ENCODE measurements at places on chromosomes 1 and 21. TPM values are rescaled to one million over a fixed set of nuclear protein-coding genes. Genes with fewer than 3 reads are reported as not detected.

Gene ZNF326
- 34.4 TPM for total RNA-seq

- DNase-seq, result no peak
Observed at GRCh38 chr1:184260382-184260781, 126.4 kb upstream of the C1orf21 start.

DNA sequence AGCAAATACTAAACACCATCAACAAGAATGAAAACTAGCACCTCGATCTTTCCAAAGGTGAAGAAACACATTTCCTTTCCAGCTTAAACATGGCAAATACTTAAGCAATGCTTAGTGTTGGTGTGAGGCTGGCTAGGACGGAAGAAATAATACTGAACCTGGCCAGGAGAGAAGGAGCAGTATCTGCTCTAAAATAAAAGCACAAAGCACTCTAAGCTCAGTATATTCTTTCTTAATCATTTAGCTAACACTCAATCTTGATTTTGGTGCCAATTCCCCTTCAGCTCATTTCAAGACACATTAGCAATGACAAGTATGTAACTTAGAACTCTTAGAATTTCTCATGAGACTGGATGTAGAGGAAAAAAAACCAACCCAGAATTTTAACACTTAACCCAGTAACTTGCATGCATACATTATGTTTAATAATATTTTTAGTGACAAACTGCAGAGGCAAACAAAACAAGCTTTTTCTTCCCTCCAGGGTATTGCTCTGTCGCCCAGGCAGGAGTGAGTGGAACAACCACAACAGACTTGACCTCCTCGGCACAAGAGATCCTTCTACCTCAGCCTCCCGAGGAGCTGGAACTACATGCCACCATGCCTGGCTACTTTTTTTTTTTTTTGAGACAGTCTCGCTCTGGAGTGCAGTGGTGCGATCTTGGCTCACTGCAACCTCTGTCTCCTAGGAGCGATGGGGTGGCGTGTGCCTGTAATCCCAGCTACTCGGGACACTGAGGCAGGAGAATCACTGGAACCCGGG lies 54.3 kb downstream of the DEGS1 start:
- DNase-seq, result no peak

DNA sequence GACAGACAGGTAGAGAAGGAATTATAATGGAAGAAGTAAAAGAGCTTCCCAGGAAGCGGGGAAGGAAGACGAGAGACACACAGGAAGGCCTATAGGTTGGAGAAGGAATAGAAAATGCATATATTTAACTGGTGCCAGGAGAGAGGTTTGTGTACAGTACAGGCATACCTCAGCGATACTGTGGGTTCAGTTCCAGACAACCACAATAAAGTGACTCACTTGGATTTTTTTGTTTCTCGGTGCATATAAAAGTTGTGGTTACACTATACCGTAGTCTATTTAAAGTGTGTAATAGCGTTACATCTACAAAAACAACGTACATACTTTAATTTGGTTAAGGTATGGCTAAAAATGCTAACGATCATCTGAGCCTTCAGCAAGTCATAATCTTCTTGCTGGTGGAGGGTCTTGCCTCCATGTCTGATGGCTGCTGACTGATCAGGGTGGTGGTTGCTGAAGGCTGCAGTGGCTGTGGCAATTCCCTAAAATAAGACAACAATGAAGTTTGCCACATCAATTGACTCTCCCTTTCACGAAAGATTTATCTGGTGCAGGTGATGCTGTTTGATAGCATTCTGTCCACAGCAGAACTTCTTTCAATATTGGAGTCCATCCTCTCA lies 16.0 kb downstream of the YARS1 start:
- DNase-seq, result no peak

Gene S100A5
- total RNA-seq, result not detected

DNA sequence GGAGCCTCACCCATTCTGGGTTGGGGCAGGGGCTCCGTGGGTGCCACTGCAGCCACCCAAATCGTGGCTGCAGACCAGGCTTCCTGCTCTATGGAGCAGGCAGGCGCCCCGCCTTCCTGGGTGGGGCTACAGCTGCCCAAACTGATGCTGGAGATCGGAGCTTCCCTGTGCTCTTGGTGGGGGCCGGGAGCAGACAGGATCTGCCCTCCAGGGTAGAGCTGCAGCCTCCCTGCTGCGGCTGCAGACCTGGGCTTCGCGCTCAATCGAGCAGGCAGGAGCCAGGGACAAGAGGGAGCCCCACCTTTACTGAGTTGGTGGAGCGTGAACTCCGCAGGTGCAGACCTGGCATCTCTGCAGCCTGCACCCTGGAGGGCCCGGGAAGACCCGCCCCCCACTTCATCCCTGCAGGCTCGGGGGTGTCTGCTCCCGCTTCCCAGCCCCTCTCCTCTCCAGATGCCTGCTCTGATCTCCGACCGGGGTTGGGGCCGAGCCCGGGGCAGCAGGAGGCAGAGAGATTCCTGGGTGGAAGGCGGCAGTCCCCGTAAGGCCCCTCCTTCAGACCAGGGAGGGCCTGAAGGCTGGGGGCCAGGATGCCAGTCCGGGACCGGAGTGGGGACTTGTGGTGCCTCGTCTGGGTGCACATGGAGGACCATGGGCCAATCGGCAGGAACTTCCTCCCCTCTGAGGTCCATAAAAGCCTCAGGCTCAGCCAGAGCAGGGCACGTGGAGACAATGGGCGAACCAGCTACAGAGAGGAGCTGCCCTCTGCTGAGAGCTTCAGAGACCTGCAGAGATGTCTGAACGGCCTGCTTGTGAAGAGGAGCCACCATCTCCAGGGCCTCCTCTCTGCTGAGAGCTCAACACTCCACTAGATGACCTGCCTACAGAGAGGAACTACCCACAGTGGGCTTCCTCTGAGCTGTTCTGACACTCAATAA lies 359.3 kb downstream of the SMYD3 start:
- no peak for DNase-seq

GRCh38 chr1:92993581-92993980 lies 32.3 kb upstream of the DIPK1A start:
- DNase-seq, result no peak

GRCh38 chr1:248277876-248278275 lies at the start of gene OR2T33:
Gene OR2T33, minus strand, starts transcription at chr1:248277976. Its CDS starts 4,162 bp downstream, at chr1:248273814.
- DNase-seq, result no peak

DNA sequence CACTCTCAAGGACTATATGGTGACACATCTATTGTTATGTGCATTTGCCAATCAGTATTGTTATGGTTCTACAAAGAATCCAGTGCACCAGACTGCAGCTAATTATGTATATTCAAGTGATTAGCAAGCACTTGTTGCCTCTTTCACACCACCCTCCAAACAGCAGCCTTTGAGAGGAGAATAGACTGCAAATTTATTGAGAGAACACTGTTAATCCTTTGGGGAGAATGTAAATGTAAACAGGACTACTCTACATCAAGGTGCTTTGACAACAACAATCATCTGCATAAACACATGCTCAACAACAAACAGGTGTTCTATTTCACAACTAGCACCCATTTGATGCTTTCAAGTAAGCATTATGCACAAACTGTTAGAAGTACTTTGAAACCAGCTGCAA lies 117.4 kb downstream of the AKT3 start:
- no peak for DNase-seq

GRCh38 chr1:45730780-45731319 lies 19.6 kb downstream of the IPP start:
- DNase-seq, result no peak

- no peak for DNase-seq
Observed at GRCh38 chr1:248905662-248906008, 400 bp upstream of the PGBD2 start.

Gene GUCA2A
- total RNA-seq, result not detected

DNA sequence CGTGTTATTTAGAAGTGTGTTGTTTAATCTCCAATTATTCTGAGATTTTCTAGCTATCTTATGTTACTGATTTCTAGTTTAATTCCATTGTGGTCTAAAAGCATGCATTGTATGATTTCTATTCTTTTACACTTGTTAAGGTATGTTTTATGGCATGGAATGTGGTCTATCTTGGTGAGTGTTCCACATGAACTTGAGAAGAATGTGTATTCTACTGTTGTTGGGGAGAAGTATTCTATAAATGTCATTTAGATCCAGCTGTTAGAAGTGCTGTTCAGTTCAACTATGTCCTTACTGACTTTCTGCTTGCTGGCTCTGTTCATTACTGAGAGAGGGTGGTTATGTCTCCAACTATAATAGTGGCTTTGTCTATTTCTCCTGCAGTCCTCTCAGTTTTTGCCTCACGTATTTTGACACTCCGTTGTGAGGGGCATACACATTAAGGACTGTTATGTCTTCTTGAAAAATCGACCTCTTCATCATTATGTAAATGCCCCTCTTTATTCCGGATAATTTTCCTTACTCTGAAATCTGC lies 12.0 kb upstream of the PLA2G5 start:
- DNase-seq, result peak; percentile 17

DNA sequence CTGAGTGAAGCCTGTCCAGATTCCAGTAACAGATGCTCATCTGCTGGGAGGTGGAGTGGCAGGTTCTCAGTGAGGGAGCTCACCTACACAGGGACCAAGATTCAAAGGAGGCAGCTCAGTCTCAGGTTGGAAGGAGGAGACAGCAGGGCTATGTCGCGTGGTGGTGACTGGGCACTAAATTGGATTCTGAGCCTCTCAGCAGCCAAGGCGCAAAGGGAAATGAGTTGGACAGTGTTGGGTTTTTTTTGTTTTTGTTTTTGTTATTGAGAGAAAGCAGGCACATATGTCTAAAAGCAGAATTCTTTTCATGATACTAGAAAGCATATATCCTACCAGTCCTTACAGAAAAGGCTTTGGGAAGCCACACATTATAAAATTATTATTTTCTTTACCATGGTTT lies 26.2 kb downstream of the UMODL1 start:
- no peak for DNase-seq

Gene ST3GAL3
- total RNA-seq, result 29.6 TPM

Gene SELP
- 6.4 TPM for total RNA-seq

DNA sequence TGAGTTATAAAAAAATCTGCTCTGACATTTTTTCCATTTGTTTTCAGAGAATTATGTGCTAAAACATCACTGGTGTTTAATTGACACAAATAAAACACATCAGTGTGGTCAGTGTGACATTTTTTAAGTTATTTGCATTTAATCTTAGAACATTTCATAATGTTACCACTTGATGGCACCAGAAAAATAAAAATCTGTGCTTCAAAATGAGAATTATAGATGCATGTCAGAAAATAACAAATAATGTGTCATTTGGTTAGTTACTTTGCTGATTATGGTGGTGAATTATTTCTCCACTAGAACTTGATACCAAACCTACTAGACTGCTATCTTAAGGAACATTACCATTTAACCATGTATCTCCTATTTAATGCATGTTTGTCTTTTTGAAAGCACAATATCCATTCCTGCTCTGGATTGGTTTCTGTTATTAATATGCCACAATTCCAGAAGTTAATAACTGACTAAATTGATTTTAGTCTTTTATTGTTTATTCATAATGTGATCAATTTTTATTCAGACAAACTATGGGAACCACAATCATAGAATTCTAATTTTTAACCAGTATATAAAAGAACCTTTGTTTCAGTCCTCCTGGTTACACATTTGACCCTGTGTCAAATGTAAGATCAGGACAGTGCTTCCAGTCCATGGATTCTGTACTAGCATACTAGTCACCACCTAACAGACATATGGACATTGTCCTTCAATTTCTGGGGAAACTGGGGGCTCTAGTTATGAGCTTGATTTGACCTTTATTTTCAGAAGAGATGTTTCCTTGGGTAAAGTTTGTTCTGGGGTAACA lies 81.0 kb downstream of the RPS6KC1 start:
- no peak for DNase-seq

DNA sequence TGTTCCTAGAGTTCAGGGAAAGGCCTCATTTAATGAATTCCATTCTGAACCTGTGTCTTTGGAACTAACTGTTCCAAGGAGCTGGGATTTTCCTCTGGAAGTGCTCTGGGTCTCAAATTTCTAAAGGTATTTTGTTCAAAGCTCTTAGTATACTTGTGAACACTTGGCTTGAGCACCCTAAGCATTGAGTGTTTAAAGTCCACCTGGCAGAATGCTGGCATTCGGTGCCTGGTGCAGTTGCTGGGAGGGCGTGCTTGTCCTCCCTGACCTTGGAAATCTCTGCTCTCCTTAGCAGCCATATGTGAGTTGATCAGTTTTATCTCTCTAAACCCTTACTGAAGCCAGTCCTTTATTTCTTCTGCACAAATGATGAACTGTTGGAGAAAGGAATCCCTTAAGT lies 3.0 kb downstream of the MTARC2 start:
- no peak for DNase-seq

- no peak for DNase-seq
Observed at GRCh38 chr1:27027575-27028250, 15.1 kb upstream of the TENT5B start.

Gene ATF3
- 6.0 TPM for total RNA-seq

Gene GBP3
- 5.8 TPM for total RNA-seq

- DNase-seq, result no peak
Observed at GRCh38 chr21:29509121-29509520, 210.4 kb downstream of the BACH1 start.

Gene TSTD1
- 25.5 TPM for total RNA-seq

- DNase-seq, result no peak
Observed at GRCh38 chr21:44295163-44295573, 4.7 kb upstream of the PFKL start.

Gene CD1C
- total RNA-seq, result 0.61 TPM

Gene PKN2
- 46.8 TPM for total RNA-seq

Gene PAPPA2
- total RNA-seq, result 1.8 TPM

- peak; percentile 93 for DNase-seq
Observed at GRCh38 chr1:205356440-205357139, at the start of gene KLHDC8A. Gene KLHDC8A, minus strand, starts transcription at chr1:205356922. Its CDS starts 13,318 bp downstream, at chr1:205343604.

Gene THRAP3
- 71.7 TPM for total RNA-seq

DNA sequence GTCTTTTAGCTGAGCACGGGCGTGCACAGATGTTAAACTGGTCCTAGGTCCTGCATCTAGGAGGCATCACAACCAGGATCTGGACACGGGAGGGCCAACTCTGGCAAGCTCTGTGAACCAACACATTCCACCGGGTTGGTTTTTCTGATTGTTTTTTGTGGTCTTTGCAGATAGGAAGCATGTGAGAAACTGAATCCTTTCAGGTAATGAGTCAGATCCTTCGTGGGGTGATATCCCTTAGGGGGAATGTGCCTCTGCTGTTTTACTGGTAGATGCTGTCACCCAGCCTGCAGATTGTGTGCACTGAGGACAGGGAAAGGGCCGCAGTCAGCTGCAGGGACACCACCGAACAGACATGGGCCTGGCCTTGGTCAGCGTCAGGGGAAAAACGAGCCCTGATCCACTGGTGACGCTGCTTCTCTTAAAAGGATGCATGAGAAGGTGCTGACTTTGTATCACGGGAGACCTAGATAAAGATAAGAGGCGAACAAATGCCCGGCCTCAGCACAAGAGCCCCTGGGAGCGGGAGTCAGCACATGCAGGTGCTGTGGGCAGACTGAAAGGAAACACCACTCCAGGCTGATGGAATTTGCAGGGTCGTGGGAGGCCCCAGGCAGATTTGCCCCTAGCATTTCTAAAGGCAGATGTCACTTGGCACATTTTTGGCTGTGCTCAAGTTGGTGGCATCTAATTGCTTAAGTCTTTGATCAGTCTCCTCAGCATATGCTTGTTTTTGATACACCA lies 51.1 kb downstream of the DOP1B start:
- DNase-seq, result no peak

Gene TRPM2
- 11.1 TPM for total RNA-seq

Gene C1orf216
- 47.2 TPM for total RNA-seq

Gene FCGR3A
- total RNA-seq, result 30.1 TPM

Data from spinal cord (tissue), 10 donors.